ENCODE measurements at places on chromosomes 4 and X.

- DNase-seq = no peak
Observed at GRCh38 chrX:103697687-103698086, 11.2 kb upstream of the MORF4L2 start.

- no peak for DNase-seq
Observed at GRCh38 chr4:148108766-148109165, 333.4 kb downstream of the NR3C2 start.

- DNase-seq = no peak
Observed at GRCh38 chr4:121183989-121184388, 19.9 kb upstream of the TNIP3 start.

DNA sequence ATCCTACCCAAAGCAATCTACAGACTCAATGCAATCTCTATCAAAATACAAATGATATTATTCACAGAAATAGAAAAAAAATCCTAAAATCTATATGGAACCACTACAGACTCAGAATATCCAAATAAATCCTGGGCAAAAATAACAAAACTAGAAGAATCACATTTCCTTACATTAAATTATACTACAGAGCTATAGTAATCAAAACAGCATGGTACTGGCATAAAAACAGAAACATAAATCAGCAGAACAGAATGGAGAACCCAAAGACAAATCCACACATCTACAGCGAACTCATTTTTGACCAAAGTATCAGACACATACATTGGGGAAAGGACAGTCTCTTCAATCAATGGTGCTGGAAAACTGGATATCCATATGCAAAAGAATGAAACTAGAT lies 304.1 kb upstream of the FGF13 start:
- no peak for DNase-seq

DNA sequence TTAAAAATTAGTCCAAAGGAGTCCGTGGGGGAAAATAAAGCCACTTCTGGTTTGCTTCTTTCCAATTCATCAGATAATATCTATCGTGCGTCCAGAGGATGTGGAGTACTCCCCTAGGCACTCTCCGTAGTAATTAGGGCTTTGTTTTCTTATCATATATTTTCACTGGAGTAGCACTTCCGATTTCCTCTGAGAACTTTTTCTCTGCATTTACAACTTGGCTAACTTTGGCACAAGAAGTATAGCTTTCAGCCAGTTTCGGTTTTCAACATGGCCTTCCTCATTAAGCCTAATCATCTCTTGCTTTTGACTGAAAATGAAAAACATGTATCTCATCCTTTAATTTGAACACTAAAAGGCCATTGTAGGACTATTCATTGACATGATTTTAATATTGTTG lies 80.5 kb downstream of the CASP3 start:
- peak; percentile 29 for DNase-seq

- DNase-seq = no peak
Observed at GRCh38 chr4:40178672-40179071, 18.2 kb upstream of the RHOH start.

DNA sequence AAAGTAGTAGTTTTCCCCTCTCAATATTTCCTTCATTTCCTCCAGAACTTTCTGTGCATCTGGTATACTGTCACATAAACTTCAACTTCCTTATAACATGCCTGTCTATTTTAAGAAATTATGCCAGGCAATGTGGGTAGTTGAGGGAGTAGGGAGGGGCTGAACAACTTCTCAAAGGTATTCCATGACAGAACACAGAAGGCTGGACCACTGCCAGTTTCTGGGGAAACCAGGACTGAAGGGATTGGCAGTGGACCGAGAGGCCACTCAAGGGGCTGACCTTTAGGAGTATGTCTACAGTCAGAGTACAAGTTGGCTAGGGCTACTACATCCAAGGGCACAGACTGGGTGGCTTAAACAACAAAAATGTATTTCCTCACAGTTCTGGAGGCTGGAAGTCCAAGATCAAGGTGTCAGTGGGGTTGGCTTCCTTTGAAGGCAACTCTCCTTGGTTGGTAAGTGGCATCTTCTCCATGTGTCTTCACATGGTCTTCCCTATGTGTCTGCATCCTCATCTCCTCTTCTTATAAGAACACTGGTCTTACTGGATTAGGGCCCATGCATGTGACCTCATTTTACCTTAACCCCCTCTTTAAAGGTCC lies 6.9 kb downstream of the SH3RF1 start:
- DNase-seq = no peak

DNA sequence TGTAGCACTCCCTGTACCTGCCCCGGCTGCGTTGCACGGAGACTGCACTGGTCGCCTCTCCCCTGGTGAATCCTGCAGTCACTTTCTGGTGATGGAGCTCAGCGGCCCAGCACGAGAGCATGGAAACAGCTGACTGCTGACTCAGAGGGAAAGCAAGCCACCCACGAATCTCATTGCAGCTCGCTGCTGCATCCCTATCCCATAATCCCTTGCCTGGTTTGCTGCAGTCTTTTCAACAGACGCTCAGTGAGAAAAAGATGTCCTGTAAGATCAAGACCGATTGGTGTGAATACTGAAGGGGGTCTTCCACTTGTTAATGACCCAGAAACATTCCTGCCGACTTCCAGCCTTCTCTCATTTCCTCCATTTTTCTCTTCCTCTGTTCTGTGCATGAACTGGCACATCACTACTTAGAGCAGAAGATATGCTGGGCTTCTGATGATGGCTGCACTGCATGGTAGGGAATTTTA lies 52.9 kb downstream of the TRIM2 start:
- peak; percentile 89 for DNase-seq

DNA sequence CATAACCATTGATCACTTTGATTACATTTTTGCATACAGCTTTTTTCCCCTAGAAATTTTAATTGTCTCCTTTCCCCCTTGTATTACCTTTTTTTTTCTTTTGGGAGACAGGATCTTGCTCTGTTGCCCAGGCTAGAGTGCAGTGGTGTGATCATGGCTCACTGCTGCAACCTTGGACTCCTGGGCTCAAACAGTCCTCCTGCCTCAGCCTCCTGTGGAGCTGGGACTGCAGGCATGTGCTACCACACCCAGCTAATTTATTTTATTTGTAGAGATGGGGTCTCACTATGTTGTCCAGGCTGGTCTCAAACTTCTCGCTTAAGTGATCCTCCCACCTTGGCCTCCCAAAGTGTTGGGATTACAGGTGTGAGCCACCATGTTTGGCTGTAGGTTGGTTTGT lies 47.0 kb downstream of the ZFX start:
- DNase-seq = no peak

DNA sequence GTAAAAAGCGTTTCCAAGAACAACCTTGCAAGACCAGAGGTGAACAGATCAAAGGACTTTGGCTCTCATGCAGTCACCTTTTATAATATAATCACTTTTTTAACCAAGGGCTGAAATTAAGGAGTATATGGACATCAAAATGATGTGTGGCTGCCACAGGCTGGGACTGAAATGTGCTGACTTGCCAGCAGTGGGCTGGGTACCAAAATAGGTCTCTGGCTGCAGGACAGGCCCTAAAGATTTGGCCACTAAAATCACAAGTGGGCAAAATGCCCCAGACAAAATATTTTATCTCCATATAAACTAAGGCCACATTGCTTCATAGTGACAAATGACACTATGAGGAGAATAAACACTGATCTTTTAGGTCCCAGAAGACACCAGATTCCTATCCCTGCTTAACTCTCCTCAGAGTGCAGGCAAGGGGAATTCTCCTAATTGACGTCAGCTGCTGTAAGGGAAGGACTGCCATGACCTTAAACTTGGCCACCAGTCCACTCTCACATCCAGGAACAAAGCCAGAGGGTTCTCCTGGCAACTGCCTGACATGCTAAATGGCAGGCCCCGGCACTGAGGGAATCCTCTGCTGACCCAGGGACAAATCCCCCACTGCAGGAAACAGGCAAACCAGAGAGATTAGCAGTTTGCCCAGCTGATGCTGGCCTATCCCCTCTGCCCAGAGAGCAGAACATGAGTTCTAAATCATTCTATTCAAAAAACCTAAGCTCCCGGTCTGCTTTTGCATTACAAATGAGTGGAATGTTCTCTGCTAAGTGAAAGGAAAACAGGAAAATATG lies 155.8 kb downstream of the PPP3CA start:
- DNase-seq = no peak

DNA sequence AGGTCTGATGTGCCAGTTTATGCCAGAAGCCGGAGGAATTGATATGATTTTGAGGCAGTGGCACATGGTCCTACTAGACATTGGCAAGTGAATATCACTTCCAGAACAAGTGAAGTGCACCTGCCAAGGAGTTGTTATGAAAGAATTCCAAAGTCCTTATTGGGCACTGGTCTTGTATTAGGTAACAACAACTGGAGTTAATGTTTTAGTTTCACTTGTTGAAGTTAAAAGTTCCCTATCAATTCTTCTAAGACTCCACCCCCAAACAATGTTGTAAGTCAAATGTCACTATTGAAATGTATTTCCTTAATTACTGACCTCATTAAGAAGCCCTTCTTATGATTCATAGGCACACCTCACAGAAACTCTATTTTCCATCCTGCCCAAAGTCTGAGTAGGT lies 3.1 kb downstream of the TET2 start:
- DNase-seq = no peak

- DNase-seq = no peak
Observed at GRCh38 chrX:110462957-110463356, 104.3 kb downstream of the RTL9 start.

DNA sequence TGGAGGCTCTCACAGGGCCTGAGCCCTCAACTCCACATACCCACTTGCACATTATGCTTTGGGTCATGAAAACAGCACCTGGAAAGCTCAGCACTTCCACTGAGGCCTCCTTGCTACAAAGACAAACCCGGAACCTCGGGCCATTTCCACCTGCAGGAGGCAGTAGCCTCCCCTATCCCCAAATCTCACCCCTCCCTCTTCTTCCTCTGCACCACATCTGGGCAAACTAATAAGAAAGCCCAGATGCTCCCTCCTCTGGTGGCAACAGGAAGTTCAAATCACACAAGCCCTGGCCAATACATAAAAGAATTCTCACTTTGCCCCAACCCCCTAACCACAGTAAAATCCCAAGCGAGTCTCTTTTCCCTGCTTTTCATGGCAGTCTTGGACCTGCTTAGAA lies 136.4 kb downstream of the MAPK10 start:
- DNase-seq = peak; percentile 63

DNA sequence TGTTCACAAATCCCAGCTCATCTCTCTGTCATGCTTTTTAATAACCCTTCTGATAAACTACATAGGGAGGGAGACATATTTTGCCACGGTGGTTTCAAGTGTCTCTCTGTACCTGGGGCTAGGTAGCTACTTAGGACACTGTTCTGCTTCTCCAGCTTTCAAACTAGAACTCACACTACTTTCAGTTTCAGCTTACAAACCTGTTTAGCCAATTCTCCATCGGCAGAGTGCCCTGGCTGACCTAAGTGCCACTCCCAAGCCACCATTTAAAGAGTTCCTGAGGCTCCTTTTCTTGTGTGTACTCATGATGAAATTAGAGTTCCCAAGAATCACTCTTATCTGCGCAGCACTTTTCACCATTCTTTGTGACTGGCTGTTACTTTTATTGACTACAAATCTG lies 899.2 kb downstream of the FAT4 start:
- no peak for DNase-seq

DNA sequence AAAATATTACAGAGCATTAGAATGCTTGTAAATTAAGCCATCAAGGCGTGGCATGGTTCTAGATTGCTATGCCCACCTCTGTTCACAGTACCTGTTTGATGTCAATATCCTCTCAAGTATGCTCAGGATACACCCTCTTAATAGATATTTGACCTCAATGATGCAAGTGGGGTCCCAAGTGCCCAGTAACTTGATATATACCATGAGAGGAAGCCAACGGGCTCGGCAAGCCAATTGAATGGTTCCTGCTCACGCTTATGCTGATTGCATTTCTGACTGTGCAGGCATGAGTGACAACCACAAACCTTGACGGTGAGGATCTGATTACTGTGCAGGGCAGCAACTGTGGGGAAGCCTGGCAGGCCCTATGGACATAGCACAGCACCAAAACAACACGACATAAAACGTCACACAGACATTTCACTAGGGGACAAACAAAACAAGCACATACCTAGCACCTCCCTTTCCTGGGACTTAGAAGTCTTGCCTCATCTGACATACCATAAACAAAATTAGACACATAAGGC lies 179.1 kb upstream of the ETNPPL start:
- no peak for DNase-seq

- DNase-seq = no peak
Observed at GRCh38 chr4:32697281-32697814, 1977.2 kb downstream of the PCDH7 start.

GRCh38 chr4:123398066-123398852 lies 1.7 kb downstream of the SPRY1 start:
- peak; percentile 83 for DNase-seq

DNA sequence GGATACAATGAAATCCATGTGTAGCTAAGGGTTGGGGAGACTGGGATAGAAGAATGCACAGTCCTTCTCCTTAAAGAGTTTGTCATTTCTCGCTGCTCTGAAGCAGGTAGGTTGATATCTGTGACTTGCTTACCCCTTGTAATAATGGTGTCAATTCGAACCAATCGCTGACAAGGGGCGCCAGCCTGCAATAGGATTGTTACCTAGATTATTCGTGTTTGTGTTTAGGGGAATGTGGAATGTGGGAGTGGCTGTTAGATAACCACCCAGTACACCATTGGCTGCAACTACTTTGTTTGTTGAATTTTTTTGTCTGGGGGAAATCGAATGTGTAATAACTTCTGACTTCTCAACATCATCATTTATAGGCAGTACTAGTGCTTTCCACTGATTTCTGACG lies 141.6 kb downstream of the LARP7 start:
- DNase-seq = no peak

DNA sequence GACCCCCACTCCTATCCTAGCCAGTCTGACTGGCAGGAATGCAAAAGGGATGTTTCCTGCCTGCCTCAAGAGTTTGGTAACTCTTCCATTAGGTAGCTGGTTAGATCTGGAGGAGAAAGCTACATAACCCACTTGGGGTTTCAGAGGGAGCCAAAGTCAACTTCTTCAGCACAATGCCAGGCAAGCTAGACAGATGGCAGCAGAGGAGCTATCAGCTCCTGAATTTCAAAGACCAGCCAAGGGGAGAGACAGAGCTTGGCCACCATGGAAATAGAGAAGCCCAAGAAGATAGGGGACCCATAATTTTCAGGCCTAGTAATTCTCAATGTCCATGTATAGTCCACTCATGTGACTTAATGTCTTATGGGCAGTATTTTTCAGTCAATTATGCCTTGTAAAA lies 56.4 kb downstream of the PGRMC1 start:
- no peak for DNase-seq

- no peak for DNase-seq
Observed at GRCh38 chrX:23332888-23333821, 1.5 kb upstream of the PTCHD1 start.

DNA sequence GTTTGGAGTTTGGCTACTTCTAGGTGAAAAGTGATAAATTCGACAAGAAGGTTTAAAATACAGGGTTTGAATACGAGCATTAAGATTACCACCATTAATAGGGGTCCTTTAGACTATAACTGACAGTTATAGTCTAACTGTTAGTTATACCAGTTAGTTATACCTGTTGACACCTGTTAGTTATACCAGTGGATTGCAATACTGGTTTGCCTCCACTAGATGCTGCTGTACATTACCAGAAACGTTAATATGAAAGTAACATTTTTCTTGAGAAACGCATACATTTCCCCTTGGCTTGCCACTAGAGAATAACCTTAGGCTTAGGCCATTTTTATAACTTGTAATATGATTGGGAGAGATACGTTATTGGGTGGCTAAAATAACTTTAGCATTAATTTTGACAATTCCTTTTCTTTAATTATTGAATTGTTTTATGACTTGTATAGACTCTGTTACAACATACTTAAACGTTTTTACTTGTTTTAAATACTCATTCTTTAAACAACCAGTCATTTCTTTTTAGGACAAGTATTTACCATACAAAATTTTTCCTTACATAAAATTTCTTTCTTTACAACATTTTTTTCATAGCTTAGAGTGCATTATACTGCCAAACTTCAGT lies 911.2 kb downstream of the FSTL5 start:
- DNase-seq = peak; percentile 45

All from A673 (cell line).